ENCODE measurements at places on chromosomes 11 and 22.

GRCh38 chr11:108752297-108752751, 87.5 kb downstream of the DDX10 start:
- no peak for DNase-seq

DNA sequence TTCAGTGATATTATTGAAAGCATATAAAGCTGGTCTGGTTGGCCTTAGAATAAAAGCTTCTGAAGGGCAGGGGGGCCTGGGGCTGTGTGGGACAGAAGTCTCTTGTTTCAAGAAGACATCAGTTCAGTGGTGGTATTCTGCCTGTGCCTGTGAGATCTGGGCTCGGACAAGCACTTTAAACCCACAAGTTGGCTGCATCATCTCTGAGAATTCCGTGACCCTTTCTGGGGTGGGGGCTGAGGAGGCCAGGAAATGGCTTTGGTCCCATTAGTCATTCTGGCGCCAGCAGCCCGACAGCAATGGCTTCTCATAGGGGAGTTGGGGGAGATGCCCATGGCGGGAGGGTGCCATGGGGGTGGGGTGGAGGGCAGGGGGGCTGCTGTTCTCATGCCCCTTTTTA, 104.1 kb downstream of the PKNOX2 start:
- no peak for DNase-seq

DNA sequence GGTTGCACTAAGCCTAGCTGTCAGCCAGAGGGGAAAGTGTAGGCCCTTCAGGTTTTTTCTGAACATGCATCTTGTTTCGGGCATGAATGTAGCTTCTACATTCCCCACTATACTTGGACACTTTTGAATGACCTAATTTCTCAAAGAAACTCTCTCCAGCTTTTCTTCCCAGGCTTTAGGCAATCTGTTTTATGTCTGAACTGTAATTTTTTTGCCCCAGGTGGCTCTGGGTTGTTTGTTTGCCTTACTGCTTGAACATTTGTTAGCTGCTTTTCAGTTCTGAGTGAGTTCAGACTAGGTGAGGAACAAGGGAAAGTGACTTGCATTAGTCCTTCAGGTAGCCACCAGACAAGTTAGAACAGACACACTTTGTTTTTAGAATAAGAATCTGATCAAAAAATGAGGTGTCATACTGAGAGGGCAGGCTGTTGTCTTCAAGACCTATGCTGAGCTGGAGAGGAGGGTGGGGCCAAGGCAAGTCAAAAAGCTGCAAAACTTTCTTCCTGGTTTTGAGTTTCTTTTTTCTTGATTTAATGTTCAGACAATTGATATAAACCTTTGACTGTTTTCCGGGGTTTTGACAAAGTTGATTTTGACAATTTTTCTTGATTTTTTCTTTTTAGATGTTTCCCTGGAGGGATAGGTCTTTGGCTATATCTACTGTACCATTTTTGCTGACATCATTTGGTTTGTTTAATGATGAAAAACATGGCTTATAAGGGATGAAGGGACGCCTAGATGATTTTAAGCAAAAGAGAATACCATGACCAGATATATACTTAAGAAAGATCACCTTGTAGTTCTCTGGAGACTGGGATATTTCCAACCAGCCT, 182.8 kb downstream of the WNT11 start:
- no peak for DNase-seq

DNA sequence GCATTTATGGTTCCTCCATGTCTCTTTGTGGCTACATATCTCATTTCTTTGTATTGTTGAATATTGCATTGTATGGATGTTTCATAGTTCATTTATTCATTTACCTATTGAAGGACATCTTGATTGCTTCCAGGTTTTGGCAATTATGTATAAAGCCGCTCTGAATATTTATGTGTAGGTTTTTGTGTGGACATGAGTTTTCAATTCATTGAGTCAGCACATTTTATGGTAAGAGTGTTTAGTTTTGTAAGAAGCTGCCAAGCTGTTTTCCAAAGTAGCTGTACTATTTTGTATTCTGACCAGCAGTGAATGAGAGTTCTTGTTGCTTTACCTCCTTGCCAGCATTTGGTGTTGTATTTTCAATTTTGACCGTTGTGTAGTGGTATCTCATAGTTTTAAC, 39.2 kb downstream of the KDM2A start:
- no peak for DNase-seq

DNA sequence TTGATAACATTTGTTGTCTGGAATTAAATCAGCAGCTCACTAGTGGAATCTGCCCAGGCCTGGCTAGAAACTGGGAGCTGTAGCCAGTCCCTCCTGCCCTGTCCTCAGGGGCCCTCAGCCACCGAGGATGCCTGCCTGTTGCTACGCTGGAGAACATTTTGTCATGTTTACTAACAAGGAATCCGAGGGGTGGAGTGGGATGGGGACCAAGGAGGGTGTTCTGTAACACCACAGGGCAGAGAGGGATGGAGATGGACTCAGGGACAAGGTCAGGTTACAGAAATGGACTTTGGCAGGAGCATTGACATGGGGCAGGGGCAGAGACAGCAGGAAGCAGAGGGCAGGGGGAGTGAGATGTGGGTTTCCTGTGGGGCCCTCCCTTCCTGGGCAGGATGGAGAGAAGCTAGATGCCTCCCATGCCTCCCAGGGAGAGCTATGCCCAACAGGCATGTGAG, 45.8 kb upstream of the AMPD3 start:
- no peak for DNase-seq

- no peak for DNase-seq
Observed at GRCh38 chr22:46031965-46032851, 55.2 kb upstream of the WNT7B start.

GRCh38 chr11:118304227-118304567, 333 bp upstream of the CD3E start:
- no peak for DNase-seq

DNA sequence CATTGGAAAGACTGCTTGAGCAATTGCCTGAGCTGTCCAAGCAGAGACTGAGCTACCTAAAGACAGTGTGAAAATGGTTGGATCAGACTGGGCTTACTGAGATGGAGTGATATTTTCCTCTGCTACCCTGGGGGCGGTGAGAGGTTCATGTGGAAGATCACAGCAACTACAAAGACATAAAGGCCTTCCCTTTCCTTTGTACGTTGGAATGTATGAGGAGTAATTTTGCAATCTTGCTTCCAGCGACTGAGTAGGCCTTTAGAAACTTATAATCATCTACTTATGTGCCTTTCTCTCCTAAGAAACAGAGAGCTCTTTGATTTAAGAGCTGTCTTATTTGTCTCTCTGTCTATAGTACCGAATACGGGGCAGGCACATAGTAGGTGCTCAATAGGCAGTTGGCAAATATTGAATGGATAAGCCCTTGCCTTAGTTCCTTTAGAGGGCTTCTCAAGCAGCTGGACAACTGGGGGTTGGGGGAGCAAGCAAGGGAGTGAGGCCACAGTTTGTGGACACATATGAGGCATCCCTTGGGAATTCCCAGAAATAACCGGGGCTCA, 2.4 kb upstream of the HEPACAM start:
- no peak for DNase-seq

DNA sequence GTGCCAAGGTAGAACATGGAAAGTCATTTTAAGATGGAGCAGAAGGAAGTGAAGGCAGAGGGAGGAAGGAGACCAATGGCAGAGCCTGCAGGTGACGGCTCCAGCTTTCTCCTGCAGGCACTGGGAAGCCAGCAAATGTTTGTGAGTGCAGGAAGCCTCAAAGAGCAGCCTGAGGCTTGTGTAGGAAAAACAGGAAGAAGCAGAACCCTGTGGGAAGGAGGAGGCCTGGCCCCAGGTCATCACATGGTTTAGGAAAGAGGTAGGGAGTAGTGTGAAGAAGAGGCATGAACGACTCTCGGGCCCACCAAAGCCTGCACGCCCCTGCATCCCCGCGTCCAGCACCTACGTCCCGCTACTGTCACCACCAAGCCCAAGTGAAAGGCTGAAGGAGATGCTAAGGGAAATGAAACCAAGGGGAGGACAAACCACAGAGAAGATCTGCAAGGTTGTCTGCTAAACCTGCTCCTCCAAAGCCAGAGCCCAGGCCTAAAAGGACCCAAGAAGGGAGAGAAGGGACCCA, 151.5 kb downstream of the CHST1 start:
- no peak for DNase-seq
